NCI-H1048 (cell line): ENCODE measurements at places on chromosomes 13 and 19.

DNA sequence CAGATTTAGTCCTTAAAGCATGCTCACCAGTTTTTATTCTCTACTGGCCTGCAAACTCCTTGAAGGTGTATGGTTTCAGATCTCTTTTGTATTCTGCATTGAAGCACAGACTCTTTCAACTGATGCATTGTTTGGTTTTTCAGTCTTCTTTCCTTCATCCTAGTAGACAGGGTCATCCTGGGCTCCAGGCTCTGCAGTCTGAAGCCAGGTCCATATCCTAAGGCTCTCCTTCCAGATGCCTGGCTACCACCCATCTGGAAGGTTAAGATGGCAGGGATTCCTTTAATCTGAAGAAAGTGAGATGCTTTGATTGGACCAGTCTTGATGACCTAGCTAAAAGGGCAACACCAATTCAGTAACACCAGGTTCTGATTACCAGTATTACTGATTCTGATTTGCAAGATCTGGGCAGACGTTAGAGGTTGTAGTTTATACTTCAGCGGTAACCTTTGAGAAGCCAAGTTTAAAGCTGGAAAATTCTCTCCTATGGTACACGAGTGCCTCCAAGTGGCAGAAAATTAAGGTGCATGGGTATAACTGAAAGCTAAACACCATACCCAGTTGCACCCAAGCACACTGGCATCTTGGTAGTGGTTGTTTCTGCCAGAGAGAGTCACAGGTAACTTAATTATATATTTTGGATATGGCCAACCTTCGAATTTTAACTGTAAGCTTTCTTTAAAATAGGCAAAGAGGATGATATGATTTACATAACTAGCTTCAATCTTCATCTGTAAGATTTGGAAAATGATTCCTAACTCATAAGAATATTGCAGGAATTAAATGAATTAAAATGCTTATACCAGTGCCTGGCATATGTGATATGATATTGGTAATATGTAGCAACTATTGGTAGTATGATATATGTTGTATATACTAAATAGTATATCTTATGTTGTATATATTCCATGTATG is 1651.9 kb upstream of the MIR17HG start:
- no peak for DNase-seq

DNA sequence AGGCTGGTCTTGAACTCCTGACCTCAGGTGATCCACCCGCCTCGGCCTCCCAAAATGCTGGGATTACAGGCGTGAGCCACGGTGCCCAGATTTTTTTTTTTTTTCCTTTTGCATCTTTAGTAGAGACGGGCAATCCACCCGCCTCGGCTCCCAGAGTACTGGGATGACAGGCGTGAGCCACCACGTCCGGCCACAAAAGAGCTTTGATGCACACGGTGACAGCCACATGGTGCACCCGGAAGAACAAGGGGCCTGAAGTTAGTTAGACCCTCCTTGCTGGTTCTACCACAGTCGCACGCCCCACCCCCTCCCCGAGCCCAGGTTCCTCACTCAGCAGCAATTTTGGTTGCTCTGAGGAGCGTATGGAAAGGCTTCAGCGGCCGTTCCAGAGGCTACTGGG is 54.2 kb upstream of the USE1 start:
- no peak for DNase-seq

DNA sequence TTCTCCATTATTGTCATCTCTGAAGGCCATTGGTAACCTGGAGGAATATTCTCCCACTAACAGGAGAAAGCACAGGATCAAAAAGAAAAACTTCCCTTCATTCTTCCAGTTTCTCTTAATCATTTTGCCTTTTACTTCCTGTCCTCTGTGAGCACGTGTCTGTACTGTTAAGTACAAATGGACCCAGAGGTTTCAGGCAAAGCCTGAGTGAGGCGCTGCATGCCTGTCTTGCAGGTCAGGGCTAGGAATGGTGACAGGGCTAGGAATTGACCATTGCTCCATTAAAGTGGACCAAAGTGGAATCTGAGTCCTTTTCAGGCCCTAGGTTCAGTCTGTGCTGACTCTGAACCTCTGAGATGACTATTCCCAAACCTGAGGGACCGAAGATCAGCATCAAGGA is 326.7 kb downstream of the SHISA2 start:
- no peak for DNase-seq

DNA sequence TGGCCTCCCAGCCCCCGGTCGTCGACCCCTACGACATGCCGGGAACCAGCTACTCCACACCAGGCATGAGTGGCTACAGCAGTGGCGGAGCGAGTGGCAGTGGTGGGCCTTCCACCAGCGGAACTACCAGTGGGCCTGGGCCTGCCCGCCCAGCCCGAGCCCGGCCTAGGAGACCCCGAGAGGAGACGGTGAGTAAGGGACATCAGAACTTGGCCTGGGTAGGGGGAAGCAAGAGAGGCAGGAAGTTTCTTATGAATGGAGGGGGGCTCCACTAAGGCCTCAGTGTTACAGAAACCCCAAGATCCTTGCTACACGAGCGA is 2.9 kb downstream of the FOSB start:
- DNase-seq = no peak

DNA sequence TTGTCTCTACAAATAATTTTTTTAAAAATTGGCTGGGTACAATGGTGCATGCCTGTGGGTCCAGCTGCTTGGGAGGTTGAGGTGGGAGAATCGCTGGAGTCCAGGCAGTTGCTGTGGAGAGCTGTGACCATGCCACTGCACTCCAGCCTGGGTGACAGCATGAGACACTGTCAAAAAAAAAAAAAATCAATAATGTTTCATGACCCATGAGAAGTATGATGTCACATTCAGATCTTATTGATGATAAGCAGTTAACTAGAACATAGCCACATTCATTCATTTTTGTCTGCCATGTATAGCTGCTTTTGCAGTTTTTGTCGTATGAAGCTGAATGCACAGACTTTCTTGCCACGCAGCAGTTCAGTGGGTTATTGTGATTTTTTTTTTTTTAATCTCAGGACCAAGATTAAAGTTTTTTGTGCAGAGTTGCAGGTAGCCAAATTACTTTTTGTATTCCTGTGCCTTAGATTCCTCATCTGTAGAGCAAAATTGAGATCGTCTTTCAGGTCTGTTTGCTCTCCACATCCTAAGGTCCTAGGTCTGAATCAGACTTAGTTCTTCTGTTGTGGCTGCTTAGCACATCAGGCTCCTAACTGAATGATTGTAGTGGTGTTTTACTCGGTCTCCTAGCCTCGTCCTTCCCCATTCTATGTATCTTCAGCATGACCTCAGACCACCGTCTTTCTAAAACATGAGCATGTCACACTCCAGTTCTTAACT is 145.2 kb downstream of the GGACT start:
- DNase-seq = no peak

- DNase-seq = no peak
These were observed 71.4 kb downstream of the SLC15A1 start for GRCh38 chr13:98681049-98681448.

GRCh38 chr13:20901668-20902437 is 693 bp downstream of the XPO4 start:
- DNase-seq = no peak
